ENCODE measurements at places on chromosomes 4 and X.

DNA sequence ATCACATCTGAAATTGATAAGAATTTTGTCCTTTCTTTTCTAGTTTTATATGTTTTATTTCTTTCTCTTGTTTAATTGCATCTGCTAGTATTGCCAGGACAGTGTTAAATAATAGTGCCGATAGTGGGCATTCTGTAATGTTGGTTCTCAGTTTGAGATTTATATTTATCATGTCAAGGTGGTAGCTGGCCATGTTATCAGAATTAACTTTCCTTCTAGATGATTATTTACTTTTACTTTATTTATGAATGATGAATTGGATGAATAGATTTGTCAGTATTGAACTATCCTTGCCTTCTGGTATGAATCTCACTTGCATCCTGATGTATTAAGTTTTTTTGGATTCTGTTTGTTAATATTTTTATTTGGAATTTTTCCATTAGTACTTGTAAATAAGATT, 42.7 kb downstream of the METAP1 start:
- no peak for DNase-seq

- DNase-seq, result no peak
Observed at GRCh38 chrX:118988911-118989310, 14.5 kb downstream of the LONRF3 start.

- no peak for DNase-seq
Observed at GRCh38 chr4:118683513-118683912, 1.7 kb upstream of the METTL14 start.

- DNase-seq, result no peak
Observed at GRCh38 chrX:37867536-37868153, 20.3 kb upstream of the DYNLT3 start.

GRCh38 chrX:21798677-21799219, 40.7 kb upstream of the MBTPS2 start:
- no peak for DNase-seq

- no peak for DNase-seq
Observed at GRCh38 chrX:139692908-139693307, 15.1 kb downstream of the MCF2 start.

DNA sequence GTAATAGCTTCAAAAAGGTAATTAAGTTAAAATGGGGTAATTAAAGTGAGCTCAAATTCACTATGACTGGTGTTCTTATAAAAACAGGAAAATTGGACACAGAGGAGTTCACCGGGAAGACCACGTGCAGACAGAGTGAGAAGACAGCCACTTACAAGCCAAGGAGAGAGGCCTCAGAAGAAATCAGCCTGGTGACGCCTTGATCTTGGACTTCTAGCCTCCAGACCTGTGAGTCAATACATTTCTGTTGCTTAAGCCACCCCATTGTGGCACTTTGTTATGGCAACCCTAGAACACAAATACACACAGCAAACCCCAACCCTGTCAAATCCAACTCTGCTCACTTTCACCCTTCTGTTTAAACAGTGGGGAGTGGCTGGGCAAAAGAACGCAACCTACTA, 4.1 kb upstream of the CD38 start:
- no peak for DNase-seq

DNA sequence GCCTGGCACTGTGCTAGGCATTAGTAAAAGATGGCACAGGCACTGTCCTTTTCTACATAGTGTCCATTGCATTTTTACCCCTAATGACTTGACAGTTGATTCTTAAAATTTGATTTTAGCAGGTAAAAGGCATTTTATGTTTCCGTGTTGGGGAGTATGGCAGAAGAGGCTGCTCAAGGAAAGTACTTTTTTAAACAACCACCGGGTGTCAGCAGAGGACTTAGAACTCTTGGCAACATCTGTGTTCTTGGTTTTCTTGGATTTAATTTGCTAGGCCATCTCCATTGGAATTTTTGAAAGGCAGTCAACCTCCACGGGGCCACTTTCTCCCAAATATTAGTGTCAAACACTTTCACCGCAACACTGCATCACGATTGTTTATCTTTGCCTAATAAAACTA, 102.9 kb downstream of the TSPAN7 start:
- DNase-seq, result no peak

DNA sequence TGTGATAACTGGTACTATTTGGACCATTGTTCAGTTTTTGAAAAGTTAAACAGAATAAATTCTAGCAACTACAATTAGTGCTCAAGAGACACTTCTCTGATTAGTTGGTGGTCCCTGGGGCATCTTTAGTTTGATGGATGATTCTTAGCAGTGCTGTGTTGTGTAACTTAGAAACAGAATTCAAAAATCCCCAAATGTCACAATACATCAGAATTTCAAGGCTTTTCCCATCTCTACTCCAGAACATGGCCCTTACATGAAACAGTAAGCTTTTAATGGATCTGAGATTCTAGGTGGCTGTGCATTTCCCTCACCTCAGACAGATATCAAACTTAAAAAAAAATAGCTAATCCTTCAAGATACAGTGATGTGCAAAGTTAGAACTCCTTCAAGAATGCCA, 104.4 kb upstream of the CXCL13 start:
- DNase-seq, result no peak

GRCh38 chr4:175560604-175561003, 251.5 kb downstream of the GPM6A start:
- DNase-seq, result no peak

DNA sequence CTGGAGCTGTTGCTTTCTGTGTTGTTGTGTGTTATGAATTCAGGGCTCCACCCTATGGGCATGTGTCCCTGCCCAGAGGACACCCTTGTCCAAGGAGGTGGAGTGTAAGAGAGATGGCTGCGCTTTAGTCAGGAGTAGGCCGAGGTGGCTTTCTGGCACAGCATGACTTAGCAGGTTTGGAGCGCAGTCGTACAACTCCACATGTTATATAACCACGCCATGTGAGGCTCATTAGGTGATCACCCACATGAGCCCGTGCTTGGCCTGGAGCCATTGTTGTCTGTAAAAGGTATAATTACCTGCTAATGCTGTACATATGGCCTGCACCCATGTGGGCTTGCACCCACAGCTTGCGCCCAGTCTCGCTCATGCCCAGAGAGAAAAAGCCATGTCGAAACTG, 15.8 kb upstream of the ANAPC4 start:
- no peak for DNase-seq

DNA sequence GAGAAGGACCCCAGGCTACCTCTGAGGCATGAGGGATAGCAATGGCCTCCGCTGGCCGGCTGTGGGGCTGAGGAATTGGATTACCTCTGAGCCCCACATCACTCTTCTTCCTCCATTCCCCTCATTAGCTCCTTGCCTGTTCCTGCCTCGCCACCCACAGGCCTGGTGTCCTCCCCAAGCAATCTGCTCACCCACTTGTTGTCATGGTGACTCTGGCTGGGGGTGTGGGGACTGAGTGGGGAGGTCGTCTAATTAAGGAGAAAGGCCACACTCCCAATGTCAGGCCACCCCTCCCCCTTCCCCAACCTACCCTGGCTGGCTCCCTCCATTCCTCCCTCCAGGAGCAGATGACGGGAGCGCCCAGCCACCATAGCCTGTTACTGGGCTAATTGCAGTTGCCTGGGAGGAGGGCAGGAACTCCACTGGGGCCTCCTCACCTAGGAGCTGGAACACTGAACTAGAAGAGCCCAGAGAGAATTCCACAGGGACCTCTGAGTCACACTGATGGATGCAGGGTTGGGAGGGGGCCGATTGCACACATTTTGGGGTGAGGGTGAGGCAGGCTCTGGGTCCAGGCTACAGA, 20.7 kb downstream of the NALF2 start:
- no peak for DNase-seq

DNA sequence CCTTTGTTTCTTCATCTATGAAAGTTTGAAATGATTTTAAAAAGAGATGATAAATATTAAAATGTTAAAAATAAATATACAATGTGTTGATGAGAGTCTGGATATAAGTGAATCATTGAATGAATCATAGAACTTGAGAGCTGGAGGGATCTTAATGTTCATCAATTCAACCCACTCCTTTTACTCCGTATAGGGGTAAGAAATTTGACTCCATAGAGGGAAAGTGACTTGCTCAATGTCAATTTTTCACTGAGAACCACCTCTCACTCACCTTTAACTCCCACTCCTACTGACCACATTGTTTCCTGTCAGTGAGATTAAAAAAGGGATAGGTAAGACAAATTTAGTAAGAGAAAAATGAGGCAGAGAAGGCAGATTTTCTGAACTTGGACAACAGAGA, 557.2 kb upstream of the GRIA3 start:
- DNase-seq, result no peak

DNA sequence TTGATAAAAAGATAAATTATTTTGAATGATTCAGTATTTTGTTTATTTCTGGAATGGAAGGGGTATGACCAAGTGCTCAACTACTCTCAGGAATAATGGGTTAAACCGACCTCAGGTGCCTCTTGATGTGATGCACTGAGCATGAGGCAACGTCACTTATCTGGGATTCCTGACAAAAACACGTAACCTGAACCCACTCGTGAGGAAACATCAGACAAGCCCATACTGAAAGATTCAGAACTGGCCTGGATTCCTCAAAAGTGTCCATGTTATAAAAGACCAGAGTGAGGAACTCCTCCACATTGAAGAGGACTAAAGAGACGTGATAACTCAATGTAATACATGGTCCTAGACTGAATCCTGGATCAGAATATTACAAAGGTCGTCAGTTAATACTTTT, 144.0 kb downstream of the FNIP2 start:
- no peak for DNase-seq

- DNase-seq, result no peak
Observed at GRCh38 chr4:42488114-42488513, 90.8 kb downstream of the SHISA3 start.

GRCh38 chrX:100975212-100975611, 5.7 kb downstream of the ARL13A start:
- no peak for DNase-seq

DNA sequence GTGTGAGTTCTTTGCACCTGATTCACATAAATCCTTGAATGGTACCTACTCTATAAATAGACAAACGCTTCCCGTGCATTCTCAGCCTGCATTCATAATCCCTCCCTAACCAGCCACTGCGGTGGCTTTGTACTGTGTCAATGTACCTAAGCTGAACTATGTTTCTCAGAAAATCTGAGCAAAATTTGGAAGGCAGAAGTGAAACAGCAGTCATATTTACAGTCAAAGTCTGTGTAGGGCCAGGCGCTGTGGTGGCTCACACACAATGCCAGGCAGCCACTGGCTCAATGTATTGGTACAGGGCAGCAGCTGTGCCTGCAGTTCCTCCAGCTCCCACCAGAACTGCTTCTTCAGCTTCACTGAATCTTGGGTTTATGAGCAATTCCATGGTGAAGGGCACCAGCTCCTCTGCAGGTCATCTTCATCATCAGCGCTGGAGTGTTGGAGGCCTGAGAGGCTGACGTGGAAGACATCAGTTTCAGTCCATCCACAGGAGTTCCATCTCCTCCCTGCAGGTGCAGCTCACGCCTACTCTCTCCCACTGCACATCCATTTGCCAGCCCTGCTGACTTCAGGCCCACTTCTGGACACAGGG, 32.3 kb upstream of the IRF2 start:
- DNase-seq, result no peak

All from activated CD8-positive, alpha-beta memory T cell treated with anti-CD3 and anti-CD28 coated beads for 4 hours (primary cell).